LoVo (cell line): ENCODE measurements at places on chromosomes 16 and 17.

GRCh38 chr17:7550344-7550743 lies 1.5 kb downstream of the TNFSF12 start:
- DNase-seq, result no peak

DNA sequence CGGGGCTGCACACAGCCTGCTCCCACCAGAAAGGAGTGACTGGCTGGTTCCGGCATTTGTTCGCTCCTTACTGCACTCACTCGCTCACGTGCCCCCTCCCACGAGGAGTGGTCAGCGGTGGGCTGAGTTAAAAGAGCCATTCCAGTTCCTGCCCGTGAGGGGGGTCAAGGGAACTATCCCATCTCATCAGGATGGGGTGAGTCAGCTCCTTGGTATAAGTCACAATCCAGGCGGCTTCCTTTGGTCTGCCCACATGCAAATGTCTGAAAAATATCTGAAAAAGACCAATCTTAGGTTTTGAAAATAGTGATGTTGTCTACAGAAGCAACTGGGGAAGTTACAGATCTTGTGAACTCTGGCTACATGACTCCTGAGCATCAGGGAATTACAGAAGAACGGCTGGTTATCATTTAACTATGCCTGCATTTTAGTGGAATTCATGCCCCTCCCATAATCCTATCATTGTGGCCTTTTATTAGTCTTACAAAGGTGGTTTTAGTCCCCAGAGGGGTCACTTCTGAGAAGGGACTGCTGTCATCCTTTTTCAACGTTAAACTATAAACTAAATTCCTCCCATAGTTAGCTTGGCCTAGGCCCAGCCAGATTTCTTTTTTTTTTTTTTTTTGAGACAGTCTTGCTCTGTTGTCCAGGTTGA lies 9.8 kb upstream of the TNFSF12 start:
- DNase-seq, result no peak

DNA sequence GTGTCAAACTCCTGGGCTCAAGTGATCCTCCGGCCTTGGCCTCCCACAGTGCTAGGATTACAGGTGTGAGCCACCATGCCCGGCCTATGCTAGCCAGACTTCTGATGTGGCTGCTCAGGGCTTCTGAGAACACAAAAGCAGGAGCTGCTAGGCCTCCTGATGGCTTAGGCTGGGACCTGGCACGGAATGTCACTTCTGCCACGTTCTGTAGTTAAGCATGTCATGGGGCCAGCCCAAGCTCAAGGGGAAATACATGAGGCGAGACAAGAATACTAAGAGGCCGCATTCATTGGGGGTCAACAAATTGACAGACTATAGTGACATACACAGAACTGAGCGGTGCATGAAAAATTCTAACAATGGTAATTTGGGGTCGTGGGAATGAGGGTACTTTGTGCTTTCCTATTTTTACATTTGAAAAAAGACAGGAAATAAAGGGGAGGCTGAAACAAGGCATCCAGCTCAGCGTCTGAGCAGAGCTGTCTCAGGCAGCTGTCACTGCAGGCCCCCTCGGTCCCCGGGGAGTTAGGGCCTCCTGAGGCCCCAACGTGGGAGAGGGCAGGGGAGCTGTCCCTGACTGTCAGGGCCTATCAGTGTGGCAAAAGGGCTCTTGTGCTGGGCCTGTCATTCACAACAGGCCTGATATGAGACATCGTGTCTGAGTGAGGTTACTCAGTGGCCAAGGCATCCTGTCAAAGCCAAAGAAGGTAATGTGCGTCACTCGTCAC lies 26.4 kb downstream of the CFAP20 start:
- DNase-seq, result no peak

DNA sequence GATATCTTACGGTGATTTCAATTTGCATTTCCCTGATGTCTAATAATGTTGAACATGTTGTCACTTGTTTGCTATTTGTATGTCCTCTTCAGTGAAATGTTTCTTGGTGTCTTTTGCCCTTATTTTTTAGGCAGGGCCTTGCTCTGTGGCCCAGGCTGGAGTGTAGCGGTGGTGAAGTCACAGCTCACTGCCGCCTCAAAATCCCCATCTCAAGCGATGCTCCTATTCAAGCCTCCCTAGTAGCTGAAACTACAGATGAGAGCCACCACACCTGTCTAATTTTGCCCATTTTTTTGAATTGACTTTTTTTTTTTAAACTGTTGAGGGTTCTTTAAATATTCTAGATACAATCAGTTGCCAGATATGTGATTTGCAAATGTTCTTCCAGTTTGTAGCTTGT lies 8.3 kb downstream of the UBE2G1 start:
- no peak for DNase-seq

GRCh38 chr16:515175-515938 lies 12.2 kb upstream of the CAPN15 start:
- DNase-seq, result no peak

GRCh38 chr16:88965411-88965810 lies 11.6 kb downstream of the CBFA2T3 start:
- DNase-seq, result no peak

- peak; percentile 24 for DNase-seq
Measured at GRCh38 chr17:4913994-4914393, 11.1 kb upstream of the CHRNE start.

- no peak for DNase-seq
Measured at GRCh38 chr17:19002805-19003542, 1.6 kb downstream of the FAM83G start.

GRCh38 chr16:19735074-19735867 lies 17.2 kb downstream of the IQCK start:
- DNase-seq, result no peak

DNA sequence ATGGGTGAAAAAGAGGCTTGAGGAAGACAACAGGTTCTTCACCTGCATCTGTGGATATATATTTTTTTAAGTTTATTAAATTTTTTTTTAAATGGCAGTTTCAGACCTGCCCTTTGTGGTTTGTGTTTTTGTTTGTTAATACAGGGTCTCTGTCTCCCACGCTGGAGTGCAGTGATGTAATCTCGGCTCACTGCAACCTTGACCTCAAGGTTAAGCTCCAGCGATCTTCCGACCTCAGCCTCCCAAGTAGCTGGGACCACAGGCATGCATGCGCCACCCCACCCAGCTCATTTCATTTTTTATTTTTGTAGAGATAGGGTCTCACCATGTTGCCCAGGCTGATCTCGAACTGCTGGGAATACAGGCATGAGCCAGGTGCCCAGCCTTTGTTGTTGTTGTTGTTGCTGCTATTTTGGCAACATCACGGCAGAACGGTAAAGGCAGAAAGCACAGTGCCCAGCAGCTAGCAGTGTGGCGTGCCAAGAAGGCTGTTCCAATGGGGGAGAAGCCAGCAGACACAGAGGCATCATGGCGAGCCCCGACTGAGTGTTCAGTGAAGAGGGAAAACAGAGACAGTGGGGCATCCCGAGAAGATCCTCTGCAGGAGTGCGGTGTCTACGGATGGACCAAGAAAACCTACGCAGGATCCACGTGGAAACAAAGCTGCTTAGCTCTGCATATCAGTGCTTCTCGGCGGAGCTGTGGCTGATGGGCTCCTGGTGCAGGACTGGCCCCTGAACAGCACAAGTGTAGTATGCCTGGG lies 19.6 kb downstream of the TMC6 start:
- DNase-seq, result no peak

DNA sequence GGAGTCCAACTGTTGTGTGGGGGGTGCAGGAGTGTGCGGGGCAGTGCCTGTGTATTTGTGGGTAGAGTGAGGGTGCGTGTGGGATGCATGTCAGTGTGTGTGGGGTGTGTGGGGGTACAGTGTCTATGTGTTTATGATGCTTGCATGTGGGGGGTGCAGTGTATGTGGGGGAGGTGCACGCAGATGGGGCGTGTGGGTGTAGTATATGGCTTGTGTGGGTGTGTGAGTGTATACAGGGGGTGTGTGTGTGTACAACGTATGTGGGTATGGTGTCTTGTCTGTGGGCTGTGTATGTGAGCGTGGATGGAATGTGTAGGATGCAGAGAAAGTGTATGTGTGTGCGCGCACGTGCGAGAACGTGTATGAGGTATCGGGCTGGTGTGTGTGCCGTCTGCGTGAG lies 160.4 kb downstream of the ZFHX3 start:
- DNase-seq, result no peak

GRCh38 chr16:66378741-66379570 lies 12.5 kb downstream of the CDH5 start:
- no peak for DNase-seq
